ENCODE measurements at places on chromosomes 2 and 18.

GRCh38 chr2:46379213-46380037, 82.2 kb downstream of the EPAS1 start:
- DNase-seq, result no peak

DNA sequence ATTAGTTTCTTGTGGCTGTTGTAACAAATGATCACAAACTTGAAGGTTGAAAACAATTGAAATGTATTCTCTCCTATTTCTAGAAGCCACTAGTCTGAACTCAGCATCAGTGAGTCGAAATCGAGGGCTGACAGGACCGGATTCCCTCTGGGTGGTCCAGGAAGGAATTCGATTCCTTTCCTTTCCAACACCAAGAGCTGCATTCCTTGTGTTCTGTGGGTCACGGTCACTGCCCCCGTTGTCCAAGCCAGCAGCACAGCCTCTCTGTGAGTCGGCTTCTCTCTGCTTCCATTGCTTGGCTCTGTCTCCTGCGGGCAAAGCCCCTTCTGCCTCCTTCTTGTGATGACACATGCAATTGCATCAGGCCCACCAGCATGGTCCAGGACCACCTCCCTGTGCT, 67.3 kb downstream of the SMIM21 start:
- DNase-seq, result no peak

DNA sequence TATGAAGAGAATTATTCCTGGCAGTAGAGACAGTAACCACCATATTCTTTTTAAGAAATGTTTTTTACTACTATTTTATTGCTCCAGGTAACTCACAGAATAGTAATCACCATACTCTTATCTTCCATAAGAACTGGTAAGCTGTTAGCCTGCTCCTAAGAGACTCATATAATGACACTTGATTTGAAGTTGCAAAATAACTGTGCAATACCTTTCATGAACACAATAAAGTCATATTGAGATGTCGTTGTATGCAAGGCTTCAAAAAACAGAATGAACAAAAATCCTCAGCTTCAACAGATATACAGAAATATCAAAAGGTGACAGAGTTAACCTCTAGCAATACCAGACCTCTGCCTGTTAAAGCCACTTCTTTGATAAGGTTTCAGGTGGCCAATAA, 360.1 kb downstream of the NBAS start:
- DNase-seq, result no peak

- DNase-seq, result no peak
These were observed 255.9 kb downstream of the PLCL1 start for GRCh38 chr2:198060277-198060676.

DNA sequence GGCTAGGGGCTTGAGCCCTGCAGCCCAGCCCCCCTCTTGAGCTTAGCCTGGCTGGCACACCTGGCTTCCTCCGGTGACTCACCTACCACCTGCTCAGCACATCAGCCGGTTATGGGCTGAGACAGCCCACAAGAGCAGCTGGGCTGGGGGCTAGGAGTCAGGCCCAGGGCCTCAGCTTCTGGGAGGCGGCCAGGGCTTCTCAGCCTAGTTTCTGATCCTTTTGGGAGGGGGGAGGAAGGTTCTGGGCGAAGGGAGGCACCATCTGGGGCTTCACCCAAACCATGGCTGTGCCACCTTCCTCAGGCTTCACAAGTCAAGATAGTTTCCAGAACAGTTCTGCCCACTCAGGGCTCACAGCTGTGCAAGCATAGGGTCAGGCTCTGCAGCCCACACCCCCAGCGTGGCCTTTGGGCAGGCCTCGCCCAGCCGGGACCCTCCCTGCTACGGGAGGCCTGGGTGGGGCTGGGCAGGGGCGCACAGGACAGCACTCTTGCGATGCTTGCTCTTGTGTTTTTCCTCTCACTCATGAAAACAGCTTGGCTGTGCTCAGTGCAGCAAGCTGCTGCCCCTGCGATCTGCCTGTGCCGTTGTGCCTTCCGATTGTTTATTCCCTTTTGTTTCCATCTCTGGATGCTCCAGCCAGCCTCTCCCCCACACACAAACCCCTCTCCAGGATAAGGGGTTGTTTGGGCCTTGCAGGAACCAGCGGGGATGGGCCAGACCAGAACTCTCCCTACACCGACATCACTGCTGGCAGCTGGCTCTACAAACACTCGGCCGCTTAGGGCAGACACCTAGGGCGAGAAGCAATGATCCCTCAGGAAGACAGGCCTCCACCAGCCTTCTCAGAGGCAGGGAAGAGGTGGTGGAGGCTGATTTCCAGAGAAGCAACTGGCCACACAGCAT, 26.1 kb upstream of the SEMA4C start:
- DNase-seq, result no peak

DNA sequence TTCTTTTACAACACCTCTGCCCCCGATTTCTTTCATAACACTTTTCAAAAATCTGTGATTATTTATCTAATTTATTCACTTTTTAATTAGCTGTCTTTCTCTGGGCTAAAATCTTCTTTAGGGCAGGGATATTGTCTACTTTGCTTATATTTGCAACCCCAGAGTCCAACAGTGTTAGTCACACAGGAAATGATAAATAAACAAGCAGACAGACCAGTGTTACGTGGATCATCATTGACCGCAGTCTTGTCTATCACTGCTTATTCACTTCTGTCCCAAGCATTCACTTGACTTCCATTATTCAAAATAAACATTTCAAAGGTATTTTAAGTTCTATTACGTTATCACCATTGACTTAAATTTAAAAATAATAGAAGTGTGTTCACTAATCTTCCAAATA, 237.6 kb upstream of the UBE2E3 start:
- DNase-seq, result no peak

DNA sequence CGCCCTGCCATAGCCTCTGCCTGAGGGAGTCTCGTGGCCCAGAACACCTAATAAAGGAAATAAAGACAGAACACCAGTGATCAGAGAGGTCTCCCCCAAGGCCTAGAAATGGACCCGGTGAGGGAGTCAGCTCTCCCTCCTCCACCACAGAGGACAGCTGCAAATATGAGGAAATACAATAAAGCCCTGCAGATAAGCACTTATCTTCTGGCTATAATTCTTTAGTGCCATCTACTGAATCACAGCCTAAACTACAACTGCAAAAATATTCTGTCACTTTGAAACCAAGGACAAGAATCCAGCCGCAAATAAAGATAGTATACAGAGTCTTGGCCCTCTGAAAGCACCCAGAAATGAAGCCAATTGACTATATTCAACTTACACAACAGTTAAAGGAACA, 42.4 kb upstream of the TACR1 start:
- no peak for DNase-seq
